ENCODE measurements at places on chromosomes 5 and 9. TPM values are rescaled to one million over a fixed set of nuclear protein-coding genes. Genes with fewer than 3 reads are reported as not detected.
A peak's percentile ranks its signal among the peaks of the same experiment; 100 is the strongest.

- no peak for DNase-seq
These were observed 96.8 kb upstream of the SLC24A2 start for GRCh38 chr9:19885608-19886007.

- DNase-seq, result no peak
These were observed 73.1 kb downstream of the COMMD10 start for GRCh38 chr5:116157902-116158301.

DNA sequence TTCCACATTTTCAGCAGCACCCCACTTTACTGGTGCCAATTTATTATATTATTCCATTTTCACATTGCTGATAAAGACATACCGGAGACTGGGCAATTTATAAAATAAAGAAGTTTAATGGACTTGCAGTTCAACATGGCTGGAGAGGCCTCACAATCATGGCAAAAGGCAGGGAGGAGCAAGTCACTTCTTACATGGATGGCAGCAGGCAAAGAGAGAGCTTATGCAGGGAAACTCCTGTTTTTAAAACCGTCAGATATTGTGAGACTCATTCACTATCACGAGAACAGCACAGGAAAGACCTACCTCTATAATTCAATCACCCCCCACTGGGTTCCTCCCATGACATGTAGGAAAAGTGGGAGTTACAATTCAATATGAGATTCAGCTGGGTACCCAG, 641.8 kb upstream of the MEF2C start:
- no peak for DNase-seq

DNA sequence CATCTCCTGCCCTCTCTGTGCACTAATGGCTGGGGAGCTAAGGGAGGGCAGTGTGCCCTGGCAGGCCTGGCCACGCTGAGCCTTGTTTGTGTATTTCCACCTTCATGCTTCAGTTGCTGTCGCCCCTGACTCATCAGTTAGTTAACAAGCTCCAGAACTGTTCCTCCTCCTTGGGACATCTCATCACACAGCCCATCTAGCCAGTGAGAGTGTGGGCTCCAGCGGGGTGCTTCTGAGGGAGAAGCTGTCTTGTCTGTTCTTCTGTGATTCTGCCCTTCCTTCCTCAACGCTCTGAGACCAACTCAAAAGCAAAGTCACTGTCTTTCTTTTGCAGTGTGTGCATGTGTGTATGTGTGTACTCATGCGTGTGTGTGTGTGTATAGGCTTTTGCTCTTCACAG, 58.3 kb upstream of the CPEB4 start:
- DNase-seq, result no peak

- DNase-seq, result peak; percentile 82
These were observed 5.9 kb downstream of the CYFIP2 start for GRCh38 chr5:157271740-157272271.

Gene SV2C
- 0.40 TPM for polyA plus RNA-seq

GRCh38 chr5:69078921-69079540, 14.8 kb upstream of the SLC30A5 start:
- no peak for DNase-seq

DNA sequence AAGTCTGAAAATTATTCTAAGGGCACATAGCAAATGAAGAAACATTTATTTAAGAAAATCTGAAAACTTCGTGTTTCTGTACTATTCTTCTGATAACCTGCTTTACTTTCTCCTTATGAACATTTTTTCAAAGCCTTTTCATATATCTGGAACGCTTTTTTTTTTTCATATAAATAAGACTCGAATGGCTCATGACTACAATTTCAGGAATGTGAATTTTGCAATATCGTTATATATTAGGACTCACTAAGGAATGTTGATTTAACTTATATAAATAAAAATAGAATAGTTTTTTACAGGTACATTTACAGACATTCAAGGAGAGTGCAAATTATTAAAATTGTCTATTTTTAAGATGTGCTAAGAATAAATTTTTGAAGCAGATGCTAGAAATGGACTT, 42.9 kb downstream of the GPBP1 start:
- DNase-seq, result no peak

- DNase-seq, result no peak
These were observed 45.8 kb upstream of the RNF38 start for GRCh38 chr9:36445800-36446361.

DNA sequence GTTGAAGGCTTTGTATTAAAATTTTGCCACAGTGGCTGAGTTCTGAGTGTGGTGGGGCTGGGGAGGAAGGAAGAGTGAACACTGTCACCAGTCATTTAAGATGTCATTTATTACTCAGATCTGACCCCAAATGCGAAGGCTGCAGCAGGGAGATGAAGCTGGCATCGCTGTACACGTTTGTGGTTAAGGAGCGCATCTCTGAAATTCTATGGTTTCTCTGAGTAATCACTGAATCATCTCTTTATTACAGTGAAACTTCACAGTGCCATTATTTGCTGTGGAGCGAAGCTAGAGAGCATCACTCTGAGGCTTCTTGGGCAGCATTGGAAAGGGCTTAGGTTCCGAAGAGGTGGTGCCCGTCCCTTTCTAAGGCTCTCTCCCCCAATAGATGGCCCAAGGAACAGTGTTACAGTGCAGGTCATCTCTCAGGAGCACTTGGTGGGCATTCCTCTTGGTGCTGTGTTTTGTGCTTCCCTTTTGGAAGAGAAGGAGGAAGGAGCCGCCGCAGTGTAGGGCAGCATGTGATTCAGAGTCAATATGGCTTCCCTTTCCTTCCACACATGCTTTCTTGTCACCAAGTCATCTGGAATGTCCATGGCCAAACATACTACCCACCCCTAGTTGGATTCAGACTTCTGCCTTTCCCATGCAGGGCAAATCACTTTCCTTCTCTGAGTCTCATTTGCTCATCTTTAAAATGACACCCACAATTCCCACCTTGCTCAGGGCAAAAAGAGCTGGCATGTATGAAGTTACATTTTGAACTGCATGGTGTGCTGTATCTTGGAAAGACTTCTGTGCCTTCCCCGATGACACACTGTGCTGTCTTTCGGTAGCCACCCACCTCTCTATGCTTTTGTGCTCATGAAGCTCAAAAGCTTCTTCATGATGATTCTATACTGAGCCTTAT, 9.3 kb upstream of the TEX48 start:
- no peak for DNase-seq

DNA sequence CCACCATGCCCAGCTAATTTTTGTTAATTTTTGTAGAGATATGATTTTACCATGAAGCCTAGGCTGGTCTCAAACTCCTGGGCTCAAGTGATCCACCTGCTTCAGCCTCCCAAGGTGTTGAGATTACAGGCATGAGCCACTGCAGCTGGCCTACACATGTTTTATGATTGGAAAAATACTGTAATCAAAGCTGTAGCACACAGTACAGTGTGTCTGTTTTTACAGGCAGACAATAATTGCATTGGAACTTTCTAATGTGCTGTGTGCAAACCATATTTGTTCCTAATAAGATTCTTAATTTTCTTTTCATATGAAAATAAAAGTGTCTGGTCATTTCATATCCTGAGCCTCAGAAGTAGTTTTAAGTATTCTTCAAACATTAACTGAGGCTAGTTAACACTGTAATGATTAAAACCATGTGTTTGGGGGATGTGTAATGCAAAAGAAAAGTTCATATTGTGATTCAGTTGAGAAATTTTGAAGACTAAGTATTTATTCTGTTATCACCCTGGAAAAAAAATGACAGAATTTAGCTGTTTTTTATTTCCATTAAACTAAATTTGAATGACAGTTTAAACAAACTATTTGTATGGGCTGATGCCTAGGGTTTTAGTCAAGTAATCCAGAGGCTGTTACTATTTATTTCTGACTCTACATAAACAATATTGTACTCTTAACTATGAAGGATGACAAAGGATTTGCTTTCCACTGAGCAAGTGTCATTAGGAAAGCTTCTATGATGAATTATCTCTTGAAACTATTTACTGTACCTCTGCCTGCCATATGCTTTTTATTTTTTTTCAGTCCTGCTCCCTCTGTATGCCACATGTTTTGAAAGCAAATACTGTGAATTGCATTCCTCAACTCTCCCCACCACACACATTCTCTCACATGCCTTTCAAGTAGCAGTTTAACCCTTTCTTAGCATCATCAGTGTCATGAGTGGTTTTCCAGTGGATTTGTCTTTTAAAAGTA, 111.5 kb downstream of the MTREX start:
- no peak for DNase-seq

Gene NR5A1
- not detected for polyA plus RNA-seq

- no peak for DNase-seq
These were observed 1085.4 kb upstream of the CDH6 start for GRCh38 chr5:30108051-30108450.

Gene PCDHGC3
- polyA plus RNA-seq, result 139 TPM

- DNase-seq, result no peak
These were observed 333.8 kb upstream of the MPDZ start for GRCh38 chr9:13613296-13613695.

All from left lung (tissue), 14 donors.